GM23338 (cell line): ENCODE measurements at places on chromosomes 16 and 17. TPM values are rescaled to one million over a fixed set of nuclear protein-coding genes. Genes with fewer than 3 reads are reported as not detected.

GRCh38 chr16:1612320-1613111, at the start of gene CRAMP1:
Gene CRAMP1, plus strand, starts transcription at chr16:1612360. Its CDS starts 2,280 bp downstream, at chr16:1614640.
- DNase-seq = peak; percentile 29
- H3K36me3 ChIP-seq = 0 out of 2 replicates have a peak, but pooled peaks cover 4% of the 10 kb centered on the region
- H3K4me3 ChIP-seq = peak within 1 kb of the TSS; percentile 83
- H3K4me1 ChIP-seq = peaks cover 25% of the 10 kb centered on the region
- peaks cover 12% of the 10 kb centered on the region for H3K27me3 ChIP-seq

Gene C16orf86
- 0.87 and 8.2 TPM in 2 replicates for total RNA-seq

DNA sequence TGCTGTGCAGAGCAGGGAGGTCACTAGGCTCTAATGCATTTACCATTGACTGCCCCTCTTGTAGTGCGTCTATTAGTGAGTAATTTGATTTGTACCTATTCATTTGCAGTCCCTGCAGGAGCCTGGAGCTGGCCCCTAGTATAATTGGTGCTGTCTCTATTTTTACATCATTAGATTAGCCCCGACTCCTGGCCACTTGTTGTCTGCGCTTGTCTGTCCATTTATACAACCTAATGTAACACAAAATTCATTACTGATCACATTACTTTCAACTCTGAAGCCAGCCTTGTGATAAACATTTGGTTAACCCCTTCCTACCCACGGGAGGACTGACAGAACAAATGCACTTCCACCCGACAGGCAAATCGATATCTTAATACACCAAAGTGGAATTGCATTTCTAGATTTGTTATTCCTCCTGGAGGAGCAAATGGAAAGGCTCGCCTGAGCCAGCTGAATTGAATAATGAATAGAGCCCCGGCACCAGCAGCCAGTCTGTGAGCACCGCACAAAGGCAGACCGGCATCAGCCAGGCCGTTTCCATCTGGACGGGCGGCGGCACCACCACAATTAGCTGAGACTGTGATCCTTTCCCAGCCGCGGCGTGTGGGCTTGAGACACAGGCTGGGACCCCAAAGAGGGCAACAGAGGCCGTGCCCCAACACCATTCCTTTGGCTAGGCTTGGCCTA, 18.7 kb upstream of the TBX2 start:
- H3K27ac ChIP-seq = no peak overlapping the region
- no peak overlapping the region for H3K4me3 ChIP-seq
- H3K36me3 ChIP-seq = no peaks in the 10 kb centered on the region
- no peak for DNase-seq

Gene C16orf54
- total RNA-seq = not detected in 2 replicates

- H3K27me3 ChIP-seq = no peaks in the 10 kb centered on the region
- peak overlapping the region; percentile 51 for H3K27ac ChIP-seq
- DNase-seq = no peak
- peaks cover 8% of the 10 kb centered on the region; the same call in 1 of the 2 replicates for H3K4me1 ChIP-seq
- H3K4me3 ChIP-seq = no peak overlapping the region
- H3K36me3 ChIP-seq = peaks cover 26% of the 10 kb centered on the region
Observed at GRCh38 chr16:84759061-84759460, 59.3 kb downstream of the USP10 start.

- no peak overlapping the region for H3K4me3 ChIP-seq
- no peaks in the 10 kb centered on the region for H3K27me3 ChIP-seq
- H3K4me1 ChIP-seq = no peaks in the 10 kb centered on the region
- DNase-seq = peak; percentile 66
Observed at GRCh38 chr16:55710466-55710865, 54.7 kb downstream of the SLC6A2 start.

Gene KRTAP9-2
- total RNA-seq = not detected in 2 replicates

- no peaks in the 10 kb centered on the region for H3K36me3 ChIP-seq
- DNase-seq = no peak
- no peak overlapping the region for H3K27ac ChIP-seq
- peaks cover 46% of the 10 kb centered on the region for H3K27me3 ChIP-seq
- no peak overlapping the region for H3K4me3 ChIP-seq
- H3K4me1 ChIP-seq = peaks cover 9% of the 10 kb centered on the region; the same call in 1 of the 2 replicates
Observed at GRCh38 chr16:23858542-23858941, 22.8 kb downstream of the PRKCB start.

DNA sequence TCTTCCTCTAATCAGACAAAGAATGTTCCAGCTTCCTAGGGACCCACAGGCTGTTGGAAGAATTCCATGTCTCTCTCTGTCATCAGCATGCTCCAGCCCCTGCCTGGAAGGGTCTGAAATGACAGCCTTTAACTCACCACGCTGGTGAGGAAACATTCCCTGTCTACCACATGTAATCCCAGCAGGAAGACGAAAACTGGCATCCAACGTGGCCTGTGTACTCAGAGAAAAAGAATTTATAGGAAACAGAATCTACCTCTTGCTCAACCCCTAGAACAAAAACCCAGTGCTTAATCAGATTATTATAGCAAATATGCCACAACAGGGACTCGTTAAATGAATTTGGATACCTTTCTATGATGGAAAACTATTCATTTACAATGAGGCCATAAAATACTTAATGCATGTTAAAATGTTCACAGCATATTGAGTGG, 147.3 kb upstream of the FOXF1 start:
- H3K4me3 ChIP-seq = no peak overlapping the region

DNA sequence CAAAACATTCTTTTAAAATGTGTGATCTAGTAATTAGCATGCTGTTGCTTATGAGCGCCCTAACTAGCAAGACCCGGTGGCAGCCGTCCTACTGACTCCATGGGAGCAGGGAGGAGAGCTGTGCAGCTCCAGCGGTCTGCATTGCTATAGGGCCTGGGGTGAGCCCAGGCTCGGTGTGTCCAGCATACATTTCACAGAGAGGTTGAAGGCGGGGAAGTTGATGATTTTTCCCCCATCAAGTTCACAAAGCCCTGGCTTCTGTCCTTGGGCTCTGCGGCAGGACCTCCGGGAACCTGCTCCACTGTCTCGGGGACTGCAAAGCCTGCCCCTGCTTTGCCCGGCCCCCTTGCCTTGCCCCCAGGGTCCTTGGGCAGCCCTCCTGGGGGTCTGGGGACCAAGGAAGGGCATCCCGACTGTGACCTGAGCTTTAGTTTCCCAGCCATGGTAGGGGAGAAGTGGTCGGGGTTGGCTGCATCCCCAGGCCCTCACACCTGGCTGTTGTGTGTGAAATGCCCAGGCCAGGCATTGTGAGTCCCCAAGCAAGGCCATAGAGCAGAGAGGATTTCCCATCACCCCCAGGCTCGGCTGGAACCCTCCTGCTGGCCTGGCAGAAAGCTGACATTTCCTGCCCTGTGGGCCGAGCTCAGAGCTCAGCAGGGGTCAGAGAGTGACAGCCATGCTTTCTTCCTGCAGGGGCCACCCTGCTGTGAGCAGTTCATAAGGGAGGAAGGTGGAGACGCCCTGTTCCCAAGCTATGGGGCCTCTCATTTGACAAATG, 24.8 kb downstream of the KCNJ12 start:
- H3K4me1 ChIP-seq = no peaks in the 10 kb centered on the region
- no peak overlapping the region for H3K27ac ChIP-seq
- no peak for DNase-seq
- H3K27me3 ChIP-seq = no peaks in the 10 kb centered on the region

DNA sequence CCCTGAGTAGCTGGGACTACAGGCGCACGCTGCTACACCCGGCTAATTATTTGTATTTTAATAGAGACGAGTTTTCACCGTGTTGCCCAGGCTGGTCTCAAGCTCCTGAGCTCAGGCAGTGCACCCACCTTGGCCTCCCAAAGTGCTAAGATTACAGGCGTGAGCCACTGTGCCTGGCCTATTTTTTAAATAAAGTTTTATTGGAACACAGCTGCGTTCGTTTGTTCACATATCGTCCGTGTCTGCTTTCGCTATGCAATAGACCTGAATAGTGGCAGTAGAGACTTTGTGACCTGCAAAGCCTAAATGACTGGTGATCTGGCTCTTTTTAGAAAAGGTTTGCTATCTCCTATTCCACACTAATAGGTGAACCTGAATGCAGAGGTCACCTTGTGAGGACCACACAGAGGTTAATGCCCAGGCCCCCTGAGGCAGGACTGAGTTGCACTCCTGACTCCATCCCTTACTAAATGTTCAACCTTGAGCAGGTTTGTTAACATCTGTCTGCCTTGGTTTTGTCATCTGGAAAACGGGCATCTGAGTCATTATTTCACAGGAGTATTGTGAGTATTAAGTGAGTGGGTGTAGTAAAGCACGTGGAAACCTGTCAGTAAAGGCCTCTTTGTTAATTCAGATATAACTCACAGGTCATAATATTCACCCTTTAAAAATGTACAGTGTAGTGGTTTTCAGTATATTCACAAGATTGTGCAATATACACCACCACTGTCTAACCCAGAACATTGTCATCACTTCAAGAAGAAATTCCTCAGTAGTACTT, 157.5 kb upstream of the CACNG5 start:
- DNase-seq = no peak
- H3K36me3 ChIP-seq = no peaks in the 10 kb centered on the region
- no peak overlapping the region for H3K4me3 ChIP-seq
- no peaks in the 10 kb centered on the region for H3K27me3 ChIP-seq
- H3K4me1 ChIP-seq = no peaks in the 10 kb centered on the region; the same call in 1 of the 2 replicates

DNA sequence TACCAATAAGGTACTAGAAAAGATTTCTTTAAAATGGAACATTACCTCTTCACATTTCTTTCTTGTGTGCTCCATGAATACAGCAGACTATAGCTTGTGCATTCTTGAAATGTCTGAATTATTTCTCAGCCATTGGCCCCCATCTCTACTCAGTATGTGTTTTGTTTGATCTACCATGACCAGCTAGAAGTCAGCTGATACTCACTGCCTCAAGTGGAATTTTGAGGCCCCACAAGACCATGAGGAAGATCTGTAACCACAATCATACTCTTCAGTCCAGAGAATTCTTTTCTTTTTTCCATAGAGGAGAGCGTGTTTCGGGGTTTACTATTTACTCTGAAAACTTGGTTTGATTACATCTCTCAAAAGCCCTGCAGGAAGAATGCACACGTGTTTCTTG, 319.1 kb downstream of the TOX3 start:
- no peak overlapping the region for H3K27ac ChIP-seq
- H3K4me3 ChIP-seq = no peak overlapping the region
- no peaks in the 10 kb centered on the region for H3K36me3 ChIP-seq
- H3K27me3 ChIP-seq = no peaks in the 10 kb centered on the region
- no peaks in the 10 kb centered on the region for H3K4me1 ChIP-seq

DNA sequence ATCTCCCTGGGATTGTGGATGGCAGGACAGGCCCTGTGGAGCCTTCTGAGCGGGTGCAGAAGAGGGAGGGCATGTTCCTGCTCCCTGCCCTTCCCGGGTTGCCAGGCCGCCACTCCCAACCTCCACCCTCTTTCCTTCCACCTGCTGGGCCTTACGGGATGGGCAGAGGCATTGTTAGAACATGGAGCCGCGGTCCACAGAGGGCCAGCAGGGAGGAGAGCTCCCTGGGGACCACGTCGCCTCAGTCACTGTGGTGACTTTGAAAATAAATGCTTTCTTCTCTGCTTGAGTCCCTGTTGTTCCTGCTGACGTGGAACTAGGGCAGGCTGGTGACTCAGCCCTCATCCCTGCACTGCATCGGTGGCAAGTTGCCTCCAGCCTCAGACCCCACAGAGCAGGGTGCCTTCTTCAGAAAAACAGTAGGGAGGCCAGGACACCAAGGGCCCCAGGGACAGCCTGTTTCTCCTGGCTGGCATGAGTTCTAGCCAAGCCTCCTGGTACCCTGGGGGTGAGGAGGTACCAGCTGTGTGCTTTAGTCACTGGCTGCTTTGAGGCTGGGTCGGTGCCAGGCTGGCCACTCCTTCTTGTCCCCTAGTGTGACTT, 224.9 kb downstream of the SEC14L1 start:
- no peak for DNase-seq
- H3K27me3 ChIP-seq = no peaks in the 10 kb centered on the region
- no peak overlapping the region for H3K4me3 ChIP-seq
- H3K27ac ChIP-seq = no peak overlapping the region
- H3K36me3 ChIP-seq = no peaks in the 10 kb centered on the region

DNA sequence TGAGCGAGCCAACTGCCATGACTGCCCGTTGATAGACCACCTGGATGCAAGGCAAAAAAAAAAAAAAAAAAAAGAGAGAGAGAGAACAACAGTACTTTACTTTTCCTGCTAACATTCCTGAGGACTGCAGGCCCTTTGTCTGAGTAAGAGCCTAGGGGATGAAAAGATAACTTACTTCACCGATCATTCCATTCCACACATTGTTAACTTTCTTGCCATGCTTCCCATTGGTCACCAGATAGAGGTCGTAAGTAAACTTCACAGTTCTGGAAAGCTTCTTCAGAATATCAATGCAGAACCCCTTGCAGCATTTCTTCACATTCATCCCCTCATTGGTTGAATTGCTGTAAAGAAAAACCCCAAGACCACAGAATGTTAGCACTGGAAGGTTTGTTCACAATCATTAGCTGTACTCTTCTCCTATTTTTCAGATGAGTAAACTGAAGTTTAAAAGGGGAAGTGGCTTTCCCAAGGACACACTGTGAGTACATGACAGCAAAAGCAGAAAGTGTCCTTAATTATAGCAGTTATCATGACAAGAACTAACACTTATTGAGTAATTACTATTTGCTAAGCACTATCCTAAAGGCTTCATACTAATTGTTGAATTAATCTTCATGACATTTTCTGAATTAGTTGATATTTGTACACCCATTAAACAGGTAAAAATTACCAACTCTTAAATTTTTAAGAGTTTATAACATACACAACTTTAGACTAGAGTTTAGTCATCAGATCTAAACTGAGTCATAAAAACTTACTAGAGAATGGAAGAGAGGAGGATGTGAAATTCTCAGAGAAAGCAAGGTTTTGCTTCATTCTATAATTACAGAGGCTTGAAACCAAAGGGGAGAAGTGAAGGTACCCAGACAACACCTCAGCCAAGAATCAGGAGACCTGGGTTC, 341.2 kb downstream of the GRIN2A start:
- no peaks in the 10 kb centered on the region for H3K36me3 ChIP-seq
- peak overlapping the region; percentile 34; the same call in 1 of the 2 replicates for H3K27ac ChIP-seq
- peaks cover 18% of the 10 kb centered on the region for H3K4me1 ChIP-seq
- peak; percentile 72 for DNase-seq
- no peak overlapping the region for H3K4me3 ChIP-seq

- no peaks in the 10 kb centered on the region for H3K36me3 ChIP-seq
- H3K4me1 ChIP-seq = peaks cover 6% of the 10 kb centered on the region; the same call in 1 of the 2 replicates
- peaks cover 20% of the 10 kb centered on the region for H3K27me3 ChIP-seq
Observed at GRCh38 chr17:47862621-47863440, 11.9 kb upstream of the SP6 start.

Gene DNAI2
- not detected in 2 replicates for total RNA-seq
